Stimulated activated naive CD4-positive, alpha-beta T cell (primary cell): ENCODE measurements at places on chromosomes 11 and 22.

DNA sequence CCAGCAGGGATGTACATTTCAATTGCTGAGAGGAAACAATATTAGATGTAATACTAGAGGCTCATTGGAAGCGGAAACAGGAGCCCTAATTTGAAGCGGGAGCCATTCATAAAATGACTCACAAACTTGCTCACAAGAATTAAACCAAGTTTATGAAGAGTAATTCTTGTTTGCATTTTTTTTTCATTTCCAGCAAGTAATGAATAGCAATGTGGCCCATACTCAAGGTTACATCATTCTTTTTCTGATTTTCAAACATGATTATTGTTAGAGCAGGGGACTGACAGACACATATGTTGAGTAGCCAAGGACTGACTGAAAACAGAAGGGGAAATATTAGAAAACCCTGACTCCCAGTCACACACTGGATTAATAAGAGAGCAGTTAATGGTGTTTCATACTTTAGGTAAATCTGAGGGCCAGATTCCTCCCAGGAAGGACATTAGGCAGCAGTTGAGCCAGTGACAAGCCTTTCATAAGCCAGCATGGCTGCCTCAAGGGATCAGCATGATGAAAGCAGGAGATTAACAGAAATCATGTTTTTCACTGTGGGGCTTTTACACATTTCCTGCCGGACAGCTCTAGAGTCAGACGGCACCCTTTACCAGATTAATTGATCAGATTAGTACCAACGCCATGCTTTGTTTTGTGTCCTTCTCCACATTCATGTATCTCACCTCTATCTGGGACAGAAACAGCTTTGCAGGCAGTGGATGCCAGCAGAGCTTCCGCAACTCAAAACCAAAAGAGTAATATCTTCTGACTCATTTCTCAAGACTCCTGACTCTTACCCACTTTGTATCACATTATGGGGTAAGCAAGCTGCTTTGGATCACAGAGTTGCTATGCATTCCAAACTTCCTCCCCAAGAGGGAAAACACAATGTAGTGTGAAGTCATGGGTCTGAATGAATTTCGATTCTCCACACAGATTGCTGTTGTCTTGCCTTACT lies 831.6 kb downstream of the KCNA4 start:
- DNase-seq, result no peak

GRCh38 chr11:59415111-59415510 lies 11.1 kb downstream of the OR5A2 start:
- DNase-seq, result no peak

DNA sequence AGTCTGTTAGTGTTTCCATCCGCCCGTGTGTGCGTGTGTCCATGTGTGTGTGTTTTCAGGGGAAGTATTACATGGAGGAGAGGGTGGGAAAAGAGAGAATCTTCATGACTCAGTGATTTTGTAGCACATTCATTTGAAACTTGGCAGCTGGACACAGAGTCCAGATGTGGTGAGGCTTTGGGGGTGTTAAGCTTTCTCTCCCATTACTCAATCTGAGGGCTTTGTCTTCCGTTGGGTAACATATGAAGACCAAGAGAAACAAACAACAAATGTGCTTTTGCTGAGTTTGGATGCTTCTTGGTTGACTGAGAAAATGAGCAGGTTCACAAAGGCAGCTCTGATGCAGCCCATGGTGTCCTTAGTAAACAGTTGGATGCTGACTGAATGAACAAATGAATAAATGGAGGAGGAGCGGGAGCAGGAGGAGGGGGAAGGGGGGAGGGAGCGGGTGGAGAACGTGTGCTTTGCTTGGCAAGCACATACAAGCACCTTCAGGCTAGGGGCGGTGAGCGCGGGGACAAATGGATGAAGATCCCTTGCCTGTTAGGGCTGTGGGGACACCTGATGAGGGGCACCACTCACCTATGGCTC lies 104.3 kb downstream of the ST3GAL4 start:
- DNase-seq, result no peak

DNA sequence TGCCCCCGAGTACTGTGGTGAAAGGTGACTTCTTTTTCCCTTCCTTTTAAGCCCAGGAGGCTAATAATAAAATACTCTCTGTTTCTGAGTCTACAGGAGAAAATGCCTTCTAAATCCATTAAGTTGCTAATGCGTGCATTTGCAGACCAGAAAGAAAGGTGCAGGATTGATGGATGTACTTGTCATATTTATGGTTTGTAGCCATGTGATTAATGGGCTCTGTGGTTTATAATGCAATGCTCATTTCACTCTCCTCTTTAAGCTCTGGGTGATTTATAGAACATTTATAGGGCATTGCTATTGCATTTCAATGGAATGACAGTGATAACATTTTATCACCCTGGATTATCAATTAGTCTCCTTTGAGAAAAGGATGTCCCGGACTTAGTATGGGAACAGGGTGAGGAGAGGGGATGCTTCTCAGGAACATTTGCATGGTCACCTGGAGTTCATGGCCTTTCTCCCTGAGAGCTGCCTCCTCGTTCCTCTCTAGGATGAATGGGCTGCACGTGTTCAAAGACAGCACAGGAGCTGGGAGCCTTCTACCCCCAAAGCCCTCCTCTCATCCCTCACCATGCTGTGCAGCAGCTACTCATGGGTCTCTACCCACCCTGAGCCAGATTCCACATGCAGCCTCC lies 82.8 kb upstream of the HMGXB4 start:
- no peak for DNase-seq

DNA sequence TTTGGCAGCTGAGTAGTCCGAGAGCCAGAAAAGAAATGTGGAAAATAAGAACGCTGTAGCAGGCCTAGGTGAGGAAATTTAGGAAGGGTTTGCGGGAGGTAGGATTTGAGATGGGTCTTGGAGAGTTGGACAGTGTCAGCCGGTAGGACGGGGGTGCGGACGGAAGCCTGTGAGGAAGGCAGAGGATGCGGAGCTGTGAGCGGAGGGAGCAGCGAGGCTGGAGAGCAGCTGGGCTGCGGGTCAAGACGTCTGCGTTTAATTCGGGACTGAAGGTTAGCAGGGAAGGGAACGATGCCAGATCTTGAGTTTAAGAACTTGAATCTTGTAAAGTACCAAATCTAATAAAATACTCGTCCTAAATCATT lies 669 bp upstream of the TIGD3 start:
- no peak for DNase-seq

DNA sequence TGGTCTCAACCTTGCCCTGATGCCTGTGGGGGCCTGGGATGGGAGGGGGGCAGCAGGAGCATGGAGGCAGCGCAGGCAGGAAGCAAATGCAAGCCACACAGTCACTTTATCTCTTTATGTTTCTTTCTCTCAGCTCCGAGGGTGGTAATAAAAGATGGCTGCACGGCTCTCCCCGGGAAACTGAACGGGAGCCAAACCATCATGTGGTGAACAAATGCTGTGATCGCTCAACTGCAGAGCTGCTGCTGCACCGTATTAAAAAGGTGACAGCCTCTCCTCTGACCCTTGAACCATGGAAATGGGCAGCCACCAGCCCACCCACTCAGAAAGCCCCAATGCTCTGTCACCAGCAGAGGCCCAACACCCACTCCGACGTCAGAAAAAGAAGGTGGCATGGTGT lies 110.0 kb downstream of the TIMP3 start:
- no peak for DNase-seq

DNA sequence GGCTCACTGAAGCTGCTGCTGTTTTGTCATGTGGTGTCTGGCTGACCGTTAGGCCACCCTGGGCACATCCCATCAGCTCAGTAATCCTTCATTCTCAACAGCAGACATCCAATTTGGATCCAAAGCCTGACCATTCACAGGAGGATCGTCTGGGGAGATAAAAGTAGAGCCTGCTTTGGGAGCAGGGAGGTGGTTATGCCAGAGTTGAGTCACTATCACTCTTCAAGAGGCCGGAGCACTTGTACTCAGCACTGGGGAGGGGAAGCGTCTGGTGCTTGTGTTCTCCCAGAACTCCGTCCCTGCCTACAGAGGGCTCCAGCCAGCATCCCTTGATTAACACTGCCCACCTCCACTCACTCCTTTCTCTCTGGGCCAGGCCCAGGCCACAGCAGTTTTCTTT lies 382.6 kb downstream of the OPCML start:
- DNase-seq, result no peak

DNA sequence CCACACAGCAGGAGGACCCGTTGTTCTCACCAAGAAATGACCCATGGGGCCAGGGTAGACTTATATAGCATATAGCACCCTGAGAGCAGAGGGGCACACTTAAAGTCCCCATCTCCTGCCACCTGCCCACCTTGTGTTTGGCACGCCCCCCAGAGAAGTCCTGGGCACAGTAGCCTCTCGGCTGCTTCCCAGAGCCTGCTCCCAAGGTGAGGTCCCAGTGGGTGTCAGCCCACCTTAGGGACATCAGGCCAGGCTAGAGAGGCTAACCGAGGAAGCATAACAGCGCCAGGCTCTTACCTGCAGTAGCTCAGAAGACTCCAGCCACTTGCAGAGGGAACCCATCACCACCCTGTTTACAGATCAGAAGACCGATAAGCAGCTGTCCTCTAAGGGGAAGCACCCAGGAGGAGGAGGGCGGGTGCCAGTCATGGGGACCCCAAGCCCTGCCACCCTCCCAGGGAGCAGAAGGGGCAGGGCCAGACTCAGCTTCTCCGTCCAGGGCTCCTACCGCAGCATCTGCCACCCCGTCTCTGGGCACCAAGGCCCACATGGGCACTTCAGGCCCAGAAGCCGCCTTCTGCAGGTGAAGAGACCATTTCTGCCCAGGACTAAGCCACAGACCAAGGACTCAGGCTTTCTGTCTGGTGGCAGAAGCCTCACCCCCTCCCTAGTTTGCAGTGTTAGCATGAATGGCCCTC lies 34.9 kb upstream of the HMOX1 start:
- no peak for DNase-seq

DNA sequence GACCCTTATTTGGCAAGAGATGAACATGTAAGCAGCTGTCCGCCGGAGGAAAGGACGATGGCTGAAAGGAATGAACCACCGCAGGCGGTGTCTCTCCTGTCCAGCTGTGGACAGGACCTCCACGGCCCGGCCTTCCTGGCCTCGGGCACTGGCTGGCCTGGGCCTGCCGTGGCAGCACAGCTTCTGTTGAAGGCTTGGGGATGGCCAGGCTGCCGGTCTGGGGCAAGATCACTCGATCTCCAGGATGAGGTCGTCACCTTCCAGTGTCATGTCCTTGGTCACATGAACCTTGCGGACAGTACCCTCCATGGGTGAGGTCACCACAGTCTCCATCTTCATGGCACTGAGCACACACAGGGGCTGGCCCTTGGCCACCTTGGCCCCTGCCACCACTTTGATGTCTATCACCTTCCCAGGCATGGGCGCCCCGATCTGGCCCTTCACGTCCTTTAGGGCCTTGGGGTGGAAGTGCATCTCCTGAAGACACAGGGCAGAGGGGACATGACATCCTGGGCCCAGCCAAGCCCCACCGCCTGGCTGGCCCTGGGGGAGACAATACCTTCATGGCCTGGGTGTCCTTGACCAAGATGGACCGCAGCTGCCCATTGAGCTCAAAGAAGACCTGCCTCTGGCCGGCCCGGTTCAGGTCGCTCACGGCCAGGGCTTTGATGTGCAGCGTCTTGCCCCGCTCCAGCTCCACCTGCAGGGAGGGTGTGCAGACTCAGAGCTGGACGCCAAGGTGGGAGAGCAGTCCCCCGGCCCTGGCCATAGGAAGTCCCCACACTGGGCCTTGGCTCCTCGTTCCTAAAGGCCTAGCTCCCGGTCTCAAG lies 5.6 kb downstream of the RCE1 start:
- DNase-seq, result no peak

DNA sequence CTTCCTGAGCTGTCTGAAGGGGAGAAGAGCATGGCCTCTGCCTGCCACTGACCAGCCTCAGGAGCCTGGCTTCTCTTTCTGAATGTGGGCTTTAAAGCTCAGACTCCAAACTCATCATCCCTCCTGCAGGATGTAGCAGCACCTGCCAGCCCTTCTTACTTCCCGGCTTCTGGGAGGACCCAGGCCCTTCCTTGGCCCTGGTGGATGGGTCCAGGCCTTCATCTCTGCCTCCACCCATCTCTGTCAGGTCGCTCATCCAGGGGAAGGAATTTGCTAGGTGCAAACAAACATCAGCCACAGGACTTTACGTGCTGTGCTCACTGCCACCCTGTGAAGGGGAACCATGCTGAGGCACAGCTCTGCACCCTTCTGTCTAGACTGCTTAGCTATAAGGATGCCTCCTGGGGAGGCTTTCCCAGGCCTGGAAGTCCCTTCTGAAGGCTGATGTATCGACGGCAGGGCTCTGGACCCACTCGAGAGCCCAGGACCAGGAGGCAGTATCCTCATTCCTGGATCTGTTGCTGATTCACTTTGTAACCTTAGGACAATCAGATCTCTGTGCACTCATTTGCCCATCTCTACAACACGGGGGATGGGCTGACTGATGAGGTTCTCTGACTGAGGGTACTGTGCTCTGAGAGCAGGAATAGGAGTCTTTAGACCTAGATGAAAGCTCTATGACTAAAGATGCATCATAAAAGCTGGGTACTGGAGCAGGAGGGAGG lies 30.9 kb downstream of the USP35 start:
- no peak for DNase-seq

DNA sequence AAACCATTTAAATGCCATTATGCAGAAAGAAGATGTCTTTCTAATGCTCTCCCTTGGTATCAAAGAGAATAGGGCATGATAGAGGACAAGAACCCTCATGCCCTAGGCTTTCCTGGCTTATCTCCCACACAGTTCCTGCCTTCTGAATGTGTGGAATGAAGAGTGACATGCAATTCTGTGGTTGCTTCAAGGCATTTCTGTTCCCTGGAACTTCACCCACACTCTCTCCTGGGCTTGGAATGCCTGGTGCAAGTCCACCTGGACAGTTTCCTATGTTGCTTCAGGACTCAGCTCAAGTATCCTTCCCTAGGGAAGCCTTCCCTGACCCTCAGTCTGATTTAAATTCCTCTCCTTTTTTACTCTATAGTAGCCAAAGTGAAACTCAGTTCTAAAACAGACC lies 53.8 kb upstream of the DRD2 start:
- no peak for DNase-seq

DNA sequence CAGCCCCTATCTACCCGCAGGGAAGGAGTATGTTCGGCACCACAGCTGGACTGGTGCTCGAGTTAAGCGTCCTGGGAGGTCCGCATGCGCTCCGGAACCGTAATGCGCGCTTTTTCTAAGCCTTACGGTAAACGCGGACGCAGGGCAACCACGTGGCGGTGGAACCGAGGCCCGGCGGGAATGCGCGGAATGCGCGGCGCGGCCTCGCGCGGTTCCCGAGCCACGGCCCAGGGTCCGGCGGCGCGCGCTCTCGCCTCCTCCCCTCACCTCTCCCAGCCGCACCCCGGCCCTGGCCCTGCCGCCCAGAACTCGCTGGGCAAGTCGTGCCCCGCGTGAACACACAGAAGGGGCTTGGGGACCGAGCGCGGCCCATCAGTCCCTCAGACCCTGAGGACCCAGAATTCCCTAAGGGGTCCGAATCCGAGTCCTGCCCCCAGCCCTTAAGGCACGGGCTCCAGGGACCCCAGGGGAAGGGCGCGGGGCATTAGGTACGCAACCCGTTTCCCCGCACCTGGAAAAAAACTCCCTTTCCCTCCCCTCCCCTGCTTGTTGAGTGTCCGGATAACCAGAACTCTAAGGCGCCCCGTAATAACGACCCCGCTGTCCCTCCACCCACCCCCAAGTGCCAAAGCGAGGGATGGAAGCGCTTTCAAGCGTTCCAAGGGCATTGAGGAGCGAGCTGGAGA lies 4.3 kb upstream of the CCND1 start:
- DNase-seq, result no peak
